ENCODE measurements at places on chromosomes 12 and 14. TPM values are rescaled to one million over a fixed set of nuclear protein-coding genes. Genes with fewer than 3 reads are reported as not detected.
A peak's percentile ranks its signal among the peaks of the same experiment; 100 is the strongest.

The CFAP54 gene
- 0.32 TPM for total RNA-seq

The IL31 gene
- total RNA-seq: not detected

The SLCO1C1 gene
- 0.37 TPM for total RNA-seq

The ABHD12B gene
- 11.0 TPM for total RNA-seq

The MSI1 gene
- 11.7 TPM for total RNA-seq

The TAS2R10 gene
- total RNA-seq: not detected

DNA sequence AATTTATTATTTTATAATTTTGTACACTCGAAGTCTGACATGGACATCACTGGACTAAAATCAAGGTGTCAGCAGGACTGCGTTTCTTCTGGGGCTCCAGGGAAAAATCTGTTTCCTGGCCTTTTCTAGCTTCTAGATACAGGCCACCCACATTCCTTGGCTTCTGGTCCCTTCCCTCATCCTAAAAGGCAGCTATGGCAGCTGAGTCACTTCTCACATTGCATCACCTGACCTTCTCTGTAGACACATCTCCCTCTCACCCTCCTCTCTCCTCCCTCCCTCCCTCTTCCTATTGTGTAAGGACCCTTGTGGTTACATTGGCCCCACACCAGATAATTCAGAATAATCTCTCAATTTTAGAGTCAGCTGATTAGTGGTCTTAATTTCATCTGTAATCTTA lies 92.4 kb downstream of the RPS6KA5 start:
- no peak overlapping the region for H3K27ac ChIP-seq
- no peaks in the 10 kb centered on the region for H3K27me3 ChIP-seq
- H3K4me1 ChIP-seq: peaks cover 5% of the 10 kb centered on the region
- no peak for DNase-seq

GRCh38 chr12:81639196-81639595 lies 120.0 kb downstream of the PPFIA2 start:
- H3K36me3 ChIP-seq: no peaks in the 10 kb centered on the region
- H3K27me3 ChIP-seq: no peaks in the 10 kb centered on the region
- H3K4me1 ChIP-seq: no peaks in the 10 kb centered on the region
- no peak for DNase-seq
- H3K4me3 ChIP-seq: no peak overlapping the region
- no peak overlapping the region for H3K27ac ChIP-seq

- no peak overlapping the region for H3K27ac ChIP-seq
- H3K4me1 ChIP-seq: peaks cover 11% of the 10 kb centered on the region
- H3K4me3 ChIP-seq: no peak overlapping the region
- no peaks in the 10 kb centered on the region for H3K36me3 ChIP-seq
Observed at GRCh38 chr12:89490922-89491321, 33.7 kb downstream of the GALNT4 start.

DNA sequence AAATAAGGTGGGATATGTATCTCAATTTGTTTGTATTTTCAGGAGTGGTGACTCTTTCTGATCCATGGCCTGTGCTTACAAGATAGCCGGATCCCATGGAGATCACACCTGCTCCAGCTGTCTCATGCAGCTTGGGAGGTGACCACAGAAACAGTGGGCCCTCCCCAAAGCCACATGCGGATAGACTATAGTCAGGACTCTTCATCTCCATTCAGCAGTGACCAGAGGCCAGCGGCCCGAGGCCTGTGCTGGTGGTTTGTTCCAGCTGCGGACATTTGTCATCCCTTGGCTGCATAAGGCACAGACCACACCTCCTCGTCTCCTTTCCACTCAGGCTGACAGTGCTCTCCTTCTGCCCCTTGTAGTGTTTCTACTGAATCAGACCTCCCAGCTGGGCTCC lies 14.7 kb upstream of the WNT5B start:
- no peak overlapping the region for H3K4me3 ChIP-seq
- H3K27me3 ChIP-seq: no peaks in the 10 kb centered on the region
- H3K4me1 ChIP-seq: no peaks in the 10 kb centered on the region
- no peak for DNase-seq
- H3K27ac ChIP-seq: no peak overlapping the region

GRCh38 chr14:67285876-67286452 lies 44.7 kb downstream of the PALS1 start:
- no peak overlapping the region for H3K27ac ChIP-seq
- no peaks in the 10 kb centered on the region for H3K36me3 ChIP-seq
- DNase-seq: no peak
- H3K27me3 ChIP-seq: no peaks in the 10 kb centered on the region
- no peak overlapping the region for H3K4me3 ChIP-seq
- no peaks in the 10 kb centered on the region for H3K4me1 ChIP-seq

- peaks cover 19% of the 10 kb centered on the region for H3K4me1 ChIP-seq
- no peaks in the 10 kb centered on the region for H3K27me3 ChIP-seq
- H3K36me3 ChIP-seq: peaks cover 47% of the 10 kb centered on the region
- no peak overlapping the region for H3K27ac ChIP-seq
- no peak overlapping the region for H3K4me3 ChIP-seq
Observed at GRCh38 chr12:6328945-6329702, 12.8 kb downstream of the TNFRSF1A start.

GRCh38 chr12:81417056-81417455 lies 339.2 kb downstream of the ACSS3 start:
- no peaks in the 10 kb centered on the region for H3K4me1 ChIP-seq
- no peak overlapping the region for H3K4me3 ChIP-seq
- H3K36me3 ChIP-seq: no peaks in the 10 kb centered on the region
- no peaks in the 10 kb centered on the region for H3K27me3 ChIP-seq
- H3K27ac ChIP-seq: no peak overlapping the region

DNA sequence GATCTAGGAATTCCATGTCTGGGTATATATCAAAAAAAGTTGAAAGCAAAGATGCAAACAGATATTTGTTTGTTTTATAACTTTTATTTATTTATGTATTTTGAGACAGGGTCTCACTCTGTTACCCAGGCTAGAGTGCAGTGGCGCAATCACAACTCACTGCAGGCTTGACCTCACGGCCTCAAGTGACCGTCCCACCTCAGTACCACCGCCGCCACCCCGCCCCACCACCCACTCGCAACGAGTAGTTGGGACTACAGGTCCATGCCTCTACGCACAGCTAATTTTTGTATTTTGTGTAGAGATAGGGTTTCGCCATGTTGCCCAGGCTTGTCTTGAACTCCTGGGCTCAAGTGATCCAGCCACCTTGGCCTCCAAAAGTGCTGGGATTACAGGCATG lies 66.5 kb upstream of the KTN1 start:
- no peaks in the 10 kb centered on the region for H3K27me3 ChIP-seq
- no peaks in the 10 kb centered on the region for H3K4me1 ChIP-seq
- DNase-seq: no peak
- no peak overlapping the region for H3K4me3 ChIP-seq
- H3K36me3 ChIP-seq: no peaks in the 10 kb centered on the region

GRCh38 chr12:65470256-65470655 lies 191.8 kb downstream of the MSRB3 start:
- H3K36me3 ChIP-seq: no peaks in the 10 kb centered on the region
- H3K27me3 ChIP-seq: no peaks in the 10 kb centered on the region
- no peak overlapping the region for H3K27ac ChIP-seq
- no peak for DNase-seq
- H3K4me1 ChIP-seq: no peaks in the 10 kb centered on the region

DNA sequence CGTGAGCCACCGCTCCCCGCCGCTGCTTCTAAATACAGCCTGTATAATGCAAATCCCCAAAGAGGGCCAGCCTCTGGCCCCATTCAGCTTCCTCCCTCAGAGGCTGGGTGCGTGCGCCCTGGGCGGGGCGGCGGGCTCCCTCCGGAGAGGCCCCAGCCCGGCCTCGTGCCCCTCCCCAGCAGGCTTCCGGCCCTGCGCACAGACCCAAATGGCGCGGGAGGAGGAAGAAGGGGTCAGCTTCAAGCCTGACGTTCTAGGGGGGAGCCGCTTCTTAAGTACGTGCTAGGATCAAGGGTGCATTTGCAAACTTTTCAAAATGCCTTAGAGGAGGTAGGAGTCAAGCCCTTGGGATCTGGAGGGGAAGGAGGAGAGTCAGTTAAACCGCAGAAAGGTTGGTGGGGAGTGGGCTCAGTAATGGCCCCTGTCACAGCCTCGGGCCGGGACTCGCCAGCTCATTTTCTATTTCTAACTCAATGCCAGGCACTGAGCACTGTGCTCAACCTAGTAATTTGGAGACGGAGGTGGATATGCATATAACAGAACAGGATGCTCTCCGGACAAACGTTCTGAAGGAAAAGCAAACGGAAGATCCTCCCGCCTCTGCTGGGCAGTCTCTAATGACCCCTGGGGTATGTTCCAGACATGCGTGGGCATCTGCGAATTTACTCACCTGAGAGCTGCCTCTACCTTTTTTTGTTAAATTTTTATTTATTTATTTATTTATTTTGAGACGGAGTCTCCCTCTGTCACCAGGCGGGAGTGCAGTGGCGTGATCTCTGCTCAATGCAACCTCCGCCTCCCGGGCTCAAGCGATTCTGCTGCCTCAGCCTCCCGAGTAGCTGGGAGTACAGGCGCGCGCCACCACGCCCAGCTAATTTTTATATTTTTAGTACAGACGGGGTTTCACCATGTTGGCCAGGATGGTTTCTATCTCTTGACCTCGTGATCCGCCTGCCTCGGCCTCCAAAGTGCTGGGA lies 32.3 kb downstream of the NINJ2 start:
- H3K4me1 ChIP-seq: no peaks in the 10 kb centered on the region
- H3K36me3 ChIP-seq: no peaks in the 10 kb centered on the region
- DNase-seq: peak; percentile 55
- no peak overlapping the region for H3K27ac ChIP-seq
- no peak overlapping the region for H3K4me3 ChIP-seq
- H3K27me3 ChIP-seq: no peaks in the 10 kb centered on the region

- no peaks in the 10 kb centered on the region for H3K27me3 ChIP-seq
- no peak overlapping the region for H3K4me3 ChIP-seq
- H3K36me3 ChIP-seq: no peaks in the 10 kb centered on the region
- H3K27ac ChIP-seq: no peak overlapping the region
- H3K4me1 ChIP-seq: no peaks in the 10 kb centered on the region
Observed at GRCh38 chr14:65470404-65470880, 57.9 kb downstream of the FUT8 start.

DNA sequence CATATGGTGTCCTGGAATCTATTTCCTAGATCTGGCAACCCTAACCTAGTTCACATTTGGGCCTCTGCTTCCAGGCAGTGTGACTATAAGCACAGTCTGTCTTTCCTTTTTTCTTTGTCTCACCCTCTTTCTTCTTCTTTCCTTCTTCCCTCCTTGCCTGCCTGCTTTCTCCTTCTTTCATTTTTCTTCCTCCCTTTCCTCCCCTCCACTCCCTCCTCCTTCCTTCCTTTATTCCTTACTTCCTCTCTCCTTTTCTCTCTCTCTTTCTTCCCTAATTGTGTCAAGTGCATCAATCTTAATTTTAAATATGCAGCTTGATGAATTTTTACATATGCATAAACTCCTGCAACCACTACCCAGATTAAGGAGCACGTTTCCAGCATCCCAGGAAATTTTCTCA lies 4.6 kb upstream of the DAO start:
- no peaks in the 10 kb centered on the region for H3K4me1 ChIP-seq
- H3K4me3 ChIP-seq: no peak overlapping the region
- no peaks in the 10 kb centered on the region for H3K27me3 ChIP-seq
- H3K27ac ChIP-seq: no peak overlapping the region
- H3K36me3 ChIP-seq: no peaks in the 10 kb centered on the region
- no peak for DNase-seq

GRCh38 chr12:23596568-23596967 lies 352.9 kb downstream of the SOX5 start:
- no peak overlapping the region for H3K4me3 ChIP-seq
- H3K36me3 ChIP-seq: no peaks in the 10 kb centered on the region
- no peaks in the 10 kb centered on the region for H3K27me3 ChIP-seq
- no peaks in the 10 kb centered on the region for H3K4me1 ChIP-seq
- H3K27ac ChIP-seq: no peak overlapping the region
- no peak for DNase-seq

DNA sequence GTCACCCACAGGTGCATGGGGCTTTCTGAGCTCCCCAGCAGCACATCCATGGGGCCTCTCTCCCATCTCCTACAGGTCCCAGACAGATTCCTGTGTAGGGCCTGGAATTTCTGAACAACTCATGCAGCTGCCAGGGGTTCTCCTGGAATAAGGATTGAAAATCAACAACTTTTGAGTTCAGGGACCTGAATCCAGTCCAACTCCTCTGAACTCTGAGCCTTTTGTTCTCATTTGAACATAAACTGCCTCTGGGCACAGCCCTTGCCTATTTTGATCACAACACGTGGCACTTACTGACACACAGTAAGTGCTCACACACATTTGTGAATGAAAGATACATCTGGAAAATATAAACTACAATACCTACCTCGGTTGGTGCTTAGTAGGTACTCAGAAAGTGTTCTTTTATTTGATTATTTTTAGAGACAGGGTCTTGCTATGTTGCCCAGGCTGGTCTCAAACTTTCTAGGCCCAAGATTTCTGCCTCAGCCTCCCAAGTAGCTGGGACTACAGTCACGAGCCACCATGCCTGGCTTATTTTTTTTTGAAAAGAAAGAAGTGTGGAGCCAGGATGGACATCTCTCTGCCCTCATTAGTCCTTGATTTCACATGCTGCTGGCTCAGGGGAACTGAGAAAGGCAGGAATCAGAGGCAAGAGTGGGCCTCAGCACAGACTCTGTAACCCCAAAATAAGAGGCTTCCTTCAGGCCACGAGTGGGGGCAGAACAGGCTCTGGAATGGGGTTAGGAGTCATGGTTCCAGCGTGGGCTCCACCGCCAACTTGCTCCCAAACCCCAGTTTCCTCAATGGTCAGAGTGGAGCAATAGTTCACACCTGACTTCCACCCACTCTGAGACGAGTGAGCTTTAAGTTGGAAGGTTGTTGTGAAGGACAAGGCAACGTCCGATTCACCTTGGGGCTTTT lies 27.0 kb downstream of the SYNE3 start:
- peak overlapping the region; percentile 62 for H3K27ac ChIP-seq
- H3K27me3 ChIP-seq: no peaks in the 10 kb centered on the region
- H3K36me3 ChIP-seq: no peaks in the 10 kb centered on the region

DNA sequence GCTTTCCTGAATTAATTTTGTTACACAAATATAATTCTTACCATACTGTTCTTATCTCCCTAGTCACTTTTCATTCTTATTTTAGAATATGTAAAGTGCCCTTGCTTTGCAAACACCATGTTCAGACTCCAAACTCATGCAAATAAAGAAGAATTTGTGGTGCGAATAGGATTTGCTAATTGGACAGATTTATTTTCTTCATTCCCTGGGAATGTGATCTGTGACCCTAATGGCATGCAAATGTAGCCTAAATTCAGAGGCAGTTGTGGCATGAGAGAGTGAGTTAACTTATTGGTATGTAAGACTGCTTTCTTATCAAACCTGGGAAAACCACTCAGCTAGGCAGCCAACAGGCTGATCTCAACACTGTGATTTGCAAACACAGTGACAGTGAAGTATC lies 10.0 kb downstream of the CAPZA3 start:
- no peak overlapping the region for H3K4me3 ChIP-seq
- DNase-seq: no peak
- no peak overlapping the region for H3K27ac ChIP-seq

- H3K36me3 ChIP-seq: peaks cover 11% of the 10 kb centered on the region
- no peak overlapping the region for H3K4me3 ChIP-seq
- DNase-seq: no peak
- H3K27me3 ChIP-seq: no peaks in the 10 kb centered on the region
- no peaks in the 10 kb centered on the region for H3K4me1 ChIP-seq
- peak overlapping the region; percentile 20 for H3K27ac ChIP-seq
Observed at GRCh38 chr12:123397400-123397799, 13.5 kb downstream of the KMT5A start.

Data from colonic mucosa (tissue), 4 donors.